ENCODE measurements at places on chromosomes 1 and 21. TPM values are rescaled to one million over a fixed set of nuclear protein-coding genes. Genes with fewer than 3 reads are reported as not detected.

DNA sequence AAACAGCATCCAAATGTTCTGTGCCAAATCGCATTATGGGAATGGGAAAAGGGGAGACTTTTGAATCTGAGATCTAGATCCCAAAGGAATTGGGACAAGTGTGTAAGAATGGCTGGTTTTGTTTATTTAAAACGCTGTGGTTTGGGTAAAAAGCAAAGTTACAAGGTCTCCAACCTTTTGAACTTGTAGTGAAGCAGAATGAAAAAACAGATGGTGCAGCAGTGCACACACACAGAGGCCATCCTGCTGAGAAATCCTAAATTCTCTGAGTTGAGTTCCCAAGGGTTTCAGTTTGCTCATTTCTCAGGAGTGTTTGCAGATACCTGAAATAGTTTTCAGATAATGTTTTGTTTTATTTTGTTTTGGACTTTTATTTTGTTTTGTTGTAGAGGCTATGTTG, 80.2 kb upstream of the CD1D start:
- no peak for DNase-seq

DNA sequence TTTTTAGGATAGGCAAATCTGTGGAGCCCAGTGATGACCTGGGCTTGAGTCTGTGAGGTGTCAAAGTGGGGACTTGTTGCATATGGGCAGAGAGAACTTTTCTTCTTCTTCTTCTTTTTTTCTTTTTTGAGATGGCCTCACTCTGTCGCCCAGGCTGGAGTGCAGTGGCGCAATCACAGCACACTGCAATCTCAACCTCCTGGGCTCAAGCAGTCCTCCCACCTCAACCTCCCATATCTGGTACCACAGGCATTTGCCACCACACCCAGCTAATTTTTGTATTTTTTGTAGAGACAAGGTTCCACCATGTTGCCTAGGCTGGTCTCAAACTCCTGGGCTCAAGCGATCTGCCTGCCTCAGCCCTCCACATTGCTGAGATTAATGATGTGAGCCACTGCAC, 80.3 kb downstream of the RD3 start:
- DNase-seq, result no peak

LIN28A gene
- not detected for total RNA-seq

DNA sequence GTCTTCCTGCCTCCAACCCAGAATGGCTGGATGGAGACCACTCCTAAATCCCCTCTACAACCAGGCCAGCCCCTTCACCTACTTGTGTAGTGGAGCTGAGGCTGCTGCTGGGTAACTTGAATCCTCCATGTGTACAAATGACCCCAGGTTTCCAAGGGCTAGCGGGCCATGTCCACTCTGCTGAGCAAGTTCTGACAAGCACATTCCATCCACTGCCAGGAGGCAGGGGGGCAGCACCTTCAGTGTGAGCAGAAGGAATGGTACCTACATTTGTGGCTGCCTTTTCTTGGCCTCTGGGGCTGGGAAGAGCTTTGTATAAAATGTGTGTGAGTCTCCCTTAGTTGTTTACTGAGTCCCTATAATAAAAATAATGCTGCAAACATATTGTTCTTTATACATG, 14.5 kb downstream of the KIAA0040 start:
- no peak for DNase-seq

TENT5C gene
- total RNA-seq, result 18.7 TPM

DNA sequence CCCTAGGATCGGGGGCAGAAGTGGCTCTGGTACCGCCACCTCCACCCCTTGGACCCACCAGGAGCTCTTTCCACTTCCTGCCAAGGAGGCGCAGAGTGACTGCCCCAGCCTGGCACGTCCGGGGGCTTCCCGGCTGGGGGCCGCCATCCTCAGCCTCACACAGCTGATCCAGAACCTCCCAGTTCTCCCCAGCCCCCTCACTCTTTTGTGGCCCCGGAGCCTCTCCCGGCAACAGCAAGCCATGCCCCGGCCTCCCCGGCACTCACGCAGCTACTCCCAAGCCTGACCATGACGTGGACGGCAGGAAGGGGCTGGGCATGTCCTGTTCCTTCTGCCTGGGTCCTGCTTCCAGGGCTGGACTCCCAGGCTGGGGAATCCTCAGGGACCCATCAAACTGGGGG, 17.1 kb downstream of the TP73 start:
- DNase-seq, result no peak

GRCh38 chr1:8182034-8182761, 135.7 kb upstream of the SLC45A1 start:
- no peak for DNase-seq

GRCh38 chr1:235075048-235075776, 53.4 kb downstream of the TOMM20 start:
- DNase-seq, result peak; percentile 82

DNA sequence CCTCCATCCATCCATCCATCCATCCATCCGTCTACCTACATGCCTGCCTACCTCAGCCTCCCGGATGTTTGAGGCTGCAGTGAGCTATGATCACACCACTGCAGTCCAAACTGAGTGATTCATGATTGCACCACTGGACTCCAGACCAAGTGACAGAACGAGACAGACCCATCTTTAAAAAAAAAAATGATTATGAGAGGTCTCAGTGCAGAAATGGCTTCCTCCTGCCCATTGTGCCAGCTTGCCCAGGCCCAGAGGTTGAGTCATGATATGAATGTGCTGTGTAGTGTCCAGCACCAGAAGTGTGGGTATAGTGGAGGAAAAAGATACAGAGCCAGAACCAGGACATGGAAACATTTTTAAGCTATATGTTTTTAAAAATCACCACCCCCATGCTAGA, 149.9 kb downstream of the KIF26B start:
- DNase-seq, result no peak

- no peak for DNase-seq
Observed at GRCh38 chr1:115377411-115377810, 39.4 kb upstream of the NGF start.

CYP4A22 gene
- total RNA-seq, result not detected

DNA sequence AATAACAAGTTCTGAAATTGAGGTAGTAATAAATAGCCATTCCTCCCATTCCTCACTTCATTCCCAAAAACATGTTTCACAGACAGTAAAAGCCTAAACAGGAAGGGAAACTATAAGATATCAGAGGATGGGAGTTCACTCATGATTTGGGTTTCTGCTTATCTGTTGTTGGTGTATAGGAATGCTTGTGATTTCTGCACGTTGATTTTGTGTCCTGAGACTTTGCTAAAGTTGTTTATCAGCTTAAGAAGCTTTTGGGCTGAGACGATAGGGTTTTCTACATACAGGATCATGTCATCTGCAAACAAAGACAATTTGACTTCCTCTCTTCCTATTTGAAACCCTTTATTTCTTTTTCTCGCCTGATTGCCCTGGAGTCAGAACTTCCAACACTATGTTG, 26.0 kb upstream of the POFUT2 start:
- no peak for DNase-seq
